ENCODE measurements at places on chromosomes 2 and 18.

DNA sequence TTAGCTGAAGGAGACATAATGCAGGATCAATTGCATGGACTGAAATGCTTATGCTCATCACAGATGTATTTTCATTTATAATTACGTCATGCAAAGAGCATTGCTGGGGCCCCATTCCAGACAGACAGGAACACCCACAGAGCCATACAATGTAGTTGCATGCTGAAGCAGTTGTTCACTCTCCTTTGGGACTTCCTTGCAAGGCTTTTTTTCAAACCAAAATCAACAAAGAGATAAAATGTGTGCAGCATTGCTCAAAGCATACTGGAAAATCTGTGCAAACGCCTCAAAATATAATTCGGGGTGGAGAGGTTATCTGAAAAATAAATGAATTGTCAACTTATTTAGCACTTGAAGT, 463.2 kb downstream of the CDH2 start:
- no peak for DNase-seq

GRCh38 chr2:126399001-126399400, 257.0 kb upstream of the GYPC start:
- DNase-seq = no peak

GRCh38 chr2:232315923-232316299, 62.6 kb upstream of the ALPP start:
- DNase-seq = no peak

GRCh38 chr18:48290162-48290926, 118.8 kb downstream of the ZBTB7C start:
- DNase-seq = no peak
